KG1 (cell line): ENCODE measurements at places on chromosomes 1 and 21.

DNA sequence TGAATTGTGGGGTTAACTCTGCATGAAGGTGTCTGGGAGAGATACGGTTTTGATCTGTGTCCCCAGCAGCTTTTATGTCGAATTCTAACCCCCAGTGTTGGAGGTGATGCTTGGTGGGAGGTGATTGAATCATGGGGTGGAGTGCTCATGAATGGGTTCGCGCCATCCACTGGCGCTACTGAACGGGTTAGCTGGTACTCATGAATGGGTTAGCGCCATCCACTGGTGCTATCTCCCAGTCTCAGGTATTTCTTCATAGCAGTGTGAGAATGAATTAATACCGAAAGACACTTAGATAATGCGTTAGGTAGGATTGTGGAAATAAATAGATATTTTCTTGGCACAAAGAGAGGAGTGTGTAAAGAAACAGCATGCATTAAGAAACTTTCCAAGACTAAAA, 32.9 kb upstream of the CLDN8 start:
- DNase-seq: no peak

GRCh38 chr1:183911285-183911684, 106.4 kb downstream of the RGL1 start:
- no peak for DNase-seq

- no peak for DNase-seq
Observed at GRCh38 chr1:15719381-15720120, 16.5 kb upstream of the SLC25A34 start.

- DNase-seq: no peak
Observed at GRCh38 chr1:67558449-67559193, 126.4 kb upstream of the GADD45A start.

- DNase-seq: no peak
Observed at GRCh38 chr1:37947364-37947763, 511 bp upstream of the INPP5B start.

DNA sequence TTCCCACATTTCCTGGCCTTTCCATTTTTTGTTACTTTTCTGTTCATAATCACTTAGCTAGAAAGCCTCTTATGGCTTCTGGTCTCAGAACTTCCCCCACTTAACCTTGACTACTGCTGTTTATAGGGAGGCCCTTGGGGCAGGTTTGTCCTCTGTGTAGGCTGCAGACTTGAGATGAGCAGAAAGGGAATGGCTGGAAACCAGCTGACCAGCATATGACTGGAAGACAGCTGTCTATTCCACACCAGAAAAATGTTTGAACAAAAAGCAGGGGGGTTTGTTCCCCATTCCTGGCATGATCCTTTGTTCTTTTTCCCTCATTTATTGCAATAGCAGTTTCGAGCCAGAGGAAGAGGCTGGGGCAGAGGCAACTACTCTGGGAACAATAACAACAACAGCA, 4.9 kb upstream of the SH3D21 start:
- no peak for DNase-seq

DNA sequence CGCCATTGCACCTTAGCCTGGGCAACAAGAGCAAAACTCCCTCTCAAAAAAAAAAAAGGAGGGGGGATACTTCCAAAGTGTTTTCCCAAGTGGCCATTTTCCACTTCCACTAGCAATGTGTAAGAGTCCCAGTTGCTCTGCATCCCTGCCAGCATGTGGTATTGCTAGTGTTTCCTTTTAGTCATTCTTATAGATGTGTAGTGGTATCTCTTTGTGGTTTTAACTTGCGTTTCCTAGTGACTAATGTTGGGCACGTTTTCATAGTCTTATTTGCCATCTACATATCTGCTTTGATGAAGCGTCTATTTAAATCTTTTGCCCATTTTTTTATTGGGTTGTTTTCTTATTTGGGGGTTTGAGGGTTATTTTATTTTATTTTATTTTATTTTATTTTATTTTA, 31.1 kb downstream of the INAVA start:
- no peak for DNase-seq

DNA sequence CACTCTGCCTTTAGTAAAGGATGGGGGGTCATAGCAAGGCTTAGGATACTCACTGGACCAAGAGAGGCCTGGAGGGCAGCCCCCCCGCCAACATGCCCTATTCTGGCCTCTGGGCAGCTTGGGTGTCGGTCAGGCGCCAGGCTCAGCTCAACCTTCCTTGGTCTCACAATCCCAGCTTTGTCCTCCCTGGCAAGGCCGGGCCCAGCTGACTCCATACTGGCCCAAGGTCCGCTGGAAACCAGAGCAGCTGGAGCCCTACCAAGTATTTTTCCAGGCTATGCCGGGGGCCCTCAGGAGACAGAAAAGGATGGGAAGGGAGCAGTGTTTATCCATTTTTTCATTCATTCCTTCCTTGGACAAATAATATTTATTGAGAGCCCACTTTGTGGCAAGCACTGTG, 6.2 kb downstream of the FBXO2 start:
- DNase-seq: no peak
